ENCODE measurements at places on chromosomes 1 and 21.

GRCh38 chr1:80036690-80037432 lies 1030.3 kb upstream of the ADGRL4 start:
- DNase-seq: no peak

- DNase-seq: no peak
Observed at GRCh38 chr1:40711465-40712404, 20.2 kb downstream of the NFYC start.

DNA sequence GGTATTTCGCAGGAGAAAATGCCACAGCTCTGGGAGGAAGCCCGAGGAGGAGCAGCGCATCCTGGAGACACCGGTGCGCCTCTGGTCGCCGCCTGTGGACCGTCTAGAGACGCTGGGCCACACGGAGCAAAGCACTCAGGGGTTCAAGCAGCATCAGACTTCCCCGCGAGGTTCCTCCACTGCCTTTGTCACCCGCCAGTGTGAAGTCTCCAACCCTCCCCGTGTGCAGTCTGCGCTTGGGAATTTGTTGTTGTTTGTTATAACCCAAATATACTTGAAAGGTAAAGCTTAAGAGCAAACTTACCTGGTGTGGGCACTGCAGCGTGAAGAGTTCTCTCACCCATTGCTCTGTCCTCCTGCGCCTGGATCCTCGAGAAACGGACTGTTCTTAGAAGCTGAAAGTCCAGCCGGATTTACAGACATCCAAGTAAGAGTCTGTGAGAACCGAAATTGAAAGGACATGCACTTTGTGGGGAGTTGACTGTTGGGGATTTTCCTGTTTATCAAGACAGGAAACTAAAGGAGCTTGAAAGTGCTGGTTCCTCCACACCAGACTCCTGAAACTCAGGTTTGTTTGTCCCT lies at the start of gene GBP4:
TSS of gene GBP4 (minus strand) at position 452 of the 582 bp plus-strand sequence. CDS start at position 344, 108 bp downstream.
- peak; percentile 41 for DNase-seq

DNA sequence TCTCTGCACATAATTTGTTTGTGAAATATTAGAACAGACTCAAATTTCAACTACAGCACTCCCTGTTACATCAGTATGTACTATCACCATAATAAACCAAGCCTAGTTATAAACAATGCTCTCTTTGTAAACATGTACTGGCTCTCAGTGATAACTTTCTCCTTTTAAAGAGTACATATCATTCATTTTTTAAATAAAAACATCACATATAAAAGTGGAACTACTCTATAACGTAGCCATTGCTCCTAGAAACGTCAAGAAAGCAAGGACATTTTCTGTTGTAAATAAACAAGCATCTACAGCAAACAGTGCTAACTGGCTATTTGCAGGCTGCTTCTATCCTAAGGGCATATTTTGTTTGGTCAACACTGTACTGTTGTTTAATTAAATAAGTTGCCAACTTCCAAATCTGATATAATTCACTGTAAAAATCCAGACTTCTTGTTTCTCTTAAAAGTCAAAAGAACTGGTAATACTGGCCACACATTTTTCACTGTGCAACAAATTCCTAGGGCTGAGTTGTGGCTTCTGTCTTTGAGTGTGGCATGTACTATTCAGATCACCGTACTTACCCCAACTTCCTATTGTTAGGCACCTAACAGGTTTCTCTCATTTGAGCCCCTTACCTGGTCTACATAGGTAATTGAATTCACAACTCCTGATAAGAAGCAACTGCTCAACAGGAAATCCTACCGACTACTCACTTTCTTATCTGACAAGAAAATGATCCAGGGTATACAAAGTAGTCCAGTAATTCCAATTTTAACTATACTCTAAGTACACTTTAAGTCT lies 111.9 kb downstream of the DENND1B start:
- no peak for DNase-seq

- no peak for DNase-seq
Observed at GRCh38 chr1:94103608-94104007, 17.3 kb downstream of the ABCA4 start.

GRCh38 chr1:204323887-204324286 lies 35.8 kb downstream of the PLEKHA6 start:
- DNase-seq: no peak

GRCh38 chr1:205440476-205441317 lies 15.1 kb downstream of the BLACAT1 start:
- peak; percentile 50 for DNase-seq

DNA sequence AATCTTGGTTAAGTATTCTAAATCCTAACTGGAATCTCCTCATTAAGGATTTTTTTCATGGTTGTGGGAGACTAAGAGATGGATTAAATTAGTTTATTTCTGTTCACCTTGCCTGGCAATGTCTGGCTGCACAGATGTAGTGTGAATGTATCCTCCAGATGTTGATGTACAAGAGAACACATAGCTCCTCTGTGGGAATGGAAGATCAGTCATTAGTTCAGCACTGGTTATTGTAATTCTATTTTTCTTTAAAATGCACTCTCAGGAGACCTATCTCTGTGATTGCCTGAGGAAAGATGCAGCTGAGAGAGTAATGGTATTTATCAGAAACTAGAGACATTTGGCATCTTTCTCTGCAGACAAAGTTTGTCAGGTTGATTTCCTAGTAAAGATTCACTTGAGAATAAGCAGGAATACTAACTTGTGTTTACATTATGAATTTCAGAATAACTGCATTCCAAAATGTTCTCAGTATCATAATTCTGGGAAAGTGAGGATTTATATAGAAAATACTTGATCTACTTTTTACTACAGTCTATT lies 178.6 kb downstream of the GIPC2 start:
- no peak for DNase-seq

- no peak for DNase-seq
Observed at GRCh38 chr1:172238965-172239364, 181.5 kb upstream of the C1orf105 start.

Data from activated CD4-positive, alpha-beta T cell treated with anti-CD3 and anti-CD28 coated beads, Interleukin-2, amount 50 U/mL, for 4 hours (primary cell).